ENCODE measurements at places on chromosomes 7 and 10. TPM values are rescaled to one million over a fixed set of nuclear protein-coding genes. Genes with fewer than 3 reads are reported as not detected.

DNA sequence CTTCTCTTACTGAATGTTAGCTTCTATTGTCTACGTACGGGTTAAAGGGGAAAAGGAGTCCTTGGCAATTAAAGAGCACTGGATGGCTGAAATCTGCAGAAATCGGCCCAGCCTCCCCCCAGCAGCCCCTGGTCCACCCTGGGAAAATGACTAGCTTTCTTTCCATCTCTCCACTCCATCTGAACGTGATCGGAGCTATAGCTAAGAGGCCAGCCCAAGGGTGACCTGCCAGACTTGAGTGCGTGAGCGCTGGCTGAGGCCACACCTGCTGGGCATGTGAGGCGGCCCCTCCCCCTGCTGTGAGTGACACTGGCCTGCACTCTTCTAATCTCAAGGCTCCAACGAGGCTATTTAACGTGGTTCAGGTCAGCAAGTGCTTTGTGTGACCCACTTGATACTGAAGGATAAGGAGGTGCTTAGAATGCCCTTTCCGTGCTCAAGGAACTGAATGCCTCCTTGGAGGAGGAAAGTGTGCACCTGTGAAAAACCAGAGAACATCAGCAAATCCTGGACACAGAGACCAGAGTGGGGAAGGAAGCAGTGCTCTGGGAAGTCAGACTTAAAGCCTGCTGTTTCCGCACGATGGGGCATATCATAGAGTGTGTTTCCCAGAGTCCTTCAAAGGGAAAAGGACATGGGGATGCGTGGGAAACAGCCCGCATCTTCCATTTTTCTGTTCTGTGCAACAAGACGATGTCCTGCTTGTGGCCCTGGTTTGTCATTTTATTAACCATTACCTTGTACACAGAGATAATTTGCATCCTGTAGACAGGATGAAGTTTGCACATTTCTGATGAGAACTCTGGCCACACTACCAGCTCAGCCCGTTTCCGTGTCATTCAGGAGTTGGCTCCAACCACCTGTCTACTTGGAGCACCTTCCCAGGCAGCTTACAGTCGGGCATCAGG lies 12.5 kb upstream of the MNX1 start:
- DNase-seq, result no peak
- no peaks in the 10 kb centered on the region for H3K36me3 ChIP-seq
- no peak overlapping the region for H3K27ac ChIP-seq
- H3K4me1 ChIP-seq, result peaks cover 7% of the 10 kb centered on the region
- no peak overlapping the region for H3K4me3 ChIP-seq
- H3K27me3 ChIP-seq, result peaks cover 77% of the 10 kb centered on the region

DNA sequence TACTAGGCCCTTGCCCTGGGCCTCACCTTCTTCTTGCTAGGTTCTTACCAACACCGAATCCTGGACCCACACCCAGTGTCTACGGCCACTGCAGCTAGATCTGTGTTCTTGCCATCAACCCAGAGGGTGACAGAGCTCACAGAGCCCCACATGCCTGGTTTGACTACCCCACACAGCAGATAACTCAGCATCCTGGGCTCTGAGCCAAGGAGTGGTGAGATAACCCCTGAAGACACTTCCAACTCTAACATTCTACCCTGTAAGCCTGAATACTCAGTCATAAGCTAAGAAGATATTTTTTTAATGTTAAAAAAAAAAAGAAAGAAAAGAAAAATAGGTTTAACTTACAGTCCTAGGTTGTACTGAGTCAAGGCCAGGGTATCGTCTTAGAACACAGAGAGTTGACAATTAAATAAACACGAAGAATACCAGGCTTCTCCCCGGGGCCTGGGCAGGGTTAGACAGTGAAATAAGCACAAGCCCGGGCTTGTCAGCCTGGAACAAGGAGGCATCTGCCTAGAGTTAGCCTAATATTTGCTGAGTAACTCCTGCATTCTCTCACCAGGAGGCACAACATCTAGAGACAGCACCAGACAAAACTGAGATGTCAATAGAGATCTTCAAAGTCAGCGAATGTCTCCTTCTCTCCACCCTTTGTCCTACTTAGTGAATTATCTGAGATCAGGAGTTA lies 556.5 kb upstream of the LRRN3 start:
- no peaks in the 10 kb centered on the region for H3K27me3 ChIP-seq
- no peak for DNase-seq
- H3K36me3 ChIP-seq, result no peaks in the 10 kb centered on the region
- no peak overlapping the region for H3K4me3 ChIP-seq
- no peak overlapping the region for H3K27ac ChIP-seq

DNA sequence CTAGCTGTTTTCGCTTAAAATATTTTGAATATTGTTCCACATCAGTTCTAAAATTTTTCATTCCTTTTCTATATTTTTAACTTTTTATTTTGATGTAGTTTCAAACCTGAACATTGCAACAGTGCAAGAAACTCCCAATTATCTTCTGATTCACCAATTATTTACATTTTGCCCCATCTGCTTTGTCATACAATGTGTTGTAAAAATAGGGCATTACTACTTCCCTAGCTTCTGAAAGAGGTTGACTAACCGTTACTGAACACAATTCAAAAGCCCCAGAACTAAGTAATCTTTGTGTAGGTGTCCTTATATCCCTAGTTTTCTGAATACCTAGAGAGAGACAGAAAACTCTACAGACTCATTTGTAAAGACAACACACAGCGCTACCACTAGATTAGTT lies 86.7 kb downstream of the AVL9 start:
- H3K27ac ChIP-seq, result no peak overlapping the region
- no peaks in the 10 kb centered on the region for H3K27me3 ChIP-seq
- DNase-seq, result no peak
- H3K36me3 ChIP-seq, result peaks cover 42% of the 10 kb centered on the region
- peaks cover under 1% of the 10 kb centered on the region for H3K4me1 ChIP-seq
- H3K4me3 ChIP-seq, result no peak overlapping the region

GRCh38 chr7:129652914-129653313 lies 41.4 kb downstream of the NRF1 start:
- H3K27ac ChIP-seq, result no peak overlapping the region
- no peaks in the 10 kb centered on the region for H3K27me3 ChIP-seq
- no peak for DNase-seq
- peaks cover 9% of the 10 kb centered on the region for H3K4me1 ChIP-seq
- no peak overlapping the region for H3K4me3 ChIP-seq
- peaks cover 19% of the 10 kb centered on the region for H3K36me3 ChIP-seq

DNA sequence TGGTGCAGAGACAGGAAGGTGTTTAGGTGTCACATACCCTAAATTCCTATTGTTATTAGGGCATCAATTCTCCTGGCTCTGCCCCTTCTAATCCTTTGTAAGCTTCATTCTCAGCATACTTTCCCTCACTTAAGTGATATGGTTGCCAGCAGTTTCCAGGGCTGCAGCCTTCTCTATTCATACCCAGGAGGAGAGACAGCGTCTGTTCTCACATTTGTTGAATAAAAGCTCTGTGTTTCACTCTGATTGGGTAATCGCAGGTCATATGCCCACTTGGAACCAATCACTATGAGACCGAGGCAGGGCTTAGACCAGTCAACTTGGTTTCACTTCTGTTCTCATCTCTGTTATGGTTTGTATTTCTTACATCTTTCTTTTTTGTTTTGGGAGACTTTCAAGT lies 109.6 kb upstream of the MTPN start:
- peak; percentile 21 for DNase-seq
- H3K27me3 ChIP-seq, result no peaks in the 10 kb centered on the region
- no peak overlapping the region for H3K27ac ChIP-seq
- no peak overlapping the region for H3K4me3 ChIP-seq
- H3K4me1 ChIP-seq, result no peaks in the 10 kb centered on the region
- H3K36me3 ChIP-seq, result no peaks in the 10 kb centered on the region

DNA sequence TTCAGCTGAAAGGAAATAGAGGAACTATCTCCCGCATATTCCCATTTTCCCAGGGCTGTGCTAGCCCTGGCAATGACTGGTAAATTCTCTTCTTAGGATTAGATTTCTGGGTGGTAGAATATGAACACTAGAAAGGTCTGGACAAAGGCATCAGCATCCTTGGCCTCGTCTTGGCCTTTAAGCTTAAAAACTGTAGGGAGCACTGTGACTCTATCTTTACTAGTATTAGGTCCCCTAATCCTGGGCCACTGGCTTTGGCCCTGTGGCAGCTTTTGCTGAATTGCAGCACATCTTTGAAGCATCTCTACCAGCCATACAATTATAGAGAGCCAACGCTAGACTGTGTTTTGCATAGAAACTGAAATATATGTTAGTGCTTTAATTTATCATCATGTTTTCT lies 41.5 kb upstream of the EBLN1 start:
- peaks cover 27% of the 10 kb centered on the region for H3K27me3 ChIP-seq
- H3K36me3 ChIP-seq, result no peaks in the 10 kb centered on the region
- DNase-seq, result peak; percentile 25
- no peak overlapping the region for H3K27ac ChIP-seq
- no peak overlapping the region for H3K4me3 ChIP-seq

GRCh38 chr7:79176859-79177477 lies 276.5 kb downstream of the MAGI2 start:
- no peak overlapping the region for H3K27ac ChIP-seq
- H3K36me3 ChIP-seq, result no peaks in the 10 kb centered on the region
- no peak for DNase-seq
- no peaks in the 10 kb centered on the region for H3K4me1 ChIP-seq

GRCh38 chr10:103493916-103494877 lies 692 bp downstream of the NEURL1 start:
- H3K36me3 ChIP-seq, result no peaks in the 10 kb centered on the region
- peaks cover 29% of the 10 kb centered on the region for H3K4me1 ChIP-seq
- H3K4me3 ChIP-seq, result peak overlapping the region; percentile 62
- H3K27ac ChIP-seq, result no peak overlapping the region
- peaks cover 58% of the 10 kb centered on the region for H3K27me3 ChIP-seq

STEAP1B gene
- total RNA-seq, result not detected
